ENCODE measurements at places on chromosomes 11 and 22. TPM values are rescaled to one million over a fixed set of nuclear protein-coding genes. Genes with fewer than 3 reads are reported as not detected.

- no peak for DNase-seq
These were observed 478.0 kb upstream of the TENM4 start for GRCh38 chr11:79918846-79919245.

DNA sequence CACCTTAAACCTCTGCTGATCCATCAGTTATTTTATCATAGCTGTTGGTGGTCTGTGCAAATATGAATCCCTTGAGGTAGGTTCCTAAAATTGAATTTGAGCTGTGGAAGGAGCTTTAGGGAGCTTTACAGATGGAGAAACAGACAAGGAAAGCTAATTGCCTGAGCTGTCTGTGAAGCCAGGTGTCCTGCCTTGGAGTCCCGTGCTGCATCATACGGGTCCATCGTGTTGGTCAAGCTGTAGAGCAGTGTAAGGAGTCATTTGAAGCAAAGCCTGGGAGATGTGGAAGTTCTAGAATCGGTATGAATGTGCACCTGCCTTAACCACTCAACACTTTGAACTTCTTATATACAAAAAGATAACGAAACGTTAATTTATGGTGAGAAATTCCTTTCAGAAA, 1.0 kb downstream of the POLA2 start:
- DNase-seq: no peak

- no peak for DNase-seq
These were observed 24.8 kb upstream of the FNBP4 start for GRCh38 chr11:47791774-47792430.

DNA sequence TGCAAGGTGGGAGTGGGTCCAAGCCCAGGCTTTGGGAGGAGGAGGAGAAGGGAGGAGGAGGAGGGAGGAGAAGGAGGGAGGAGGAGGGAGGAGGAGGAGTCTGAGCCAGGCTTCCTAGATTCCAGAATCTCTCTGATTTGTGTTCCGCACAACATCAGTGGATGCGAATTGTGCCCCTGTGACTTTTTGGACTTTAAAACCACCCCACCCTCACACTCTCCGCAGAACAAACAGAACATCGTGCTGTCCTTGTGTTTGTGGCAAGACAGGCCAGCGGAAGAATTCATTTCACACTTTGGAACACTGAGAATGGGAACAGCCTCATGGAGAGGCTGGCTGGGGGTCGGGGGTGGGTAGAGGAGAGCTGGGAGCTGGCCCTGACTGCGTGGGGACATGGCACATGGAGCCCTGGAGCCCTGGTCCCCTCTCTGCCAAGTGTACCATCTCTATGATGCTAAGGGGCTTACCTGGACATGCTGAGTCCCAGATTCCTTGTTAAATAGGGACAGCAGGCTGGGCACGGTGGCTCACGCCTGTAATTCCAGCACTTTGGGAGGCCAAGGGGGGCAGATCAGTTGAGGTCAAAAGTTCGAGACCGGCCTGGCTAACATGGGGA, 16.4 kb upstream of the SHANK2 start:
- no peak for DNase-seq

DNA sequence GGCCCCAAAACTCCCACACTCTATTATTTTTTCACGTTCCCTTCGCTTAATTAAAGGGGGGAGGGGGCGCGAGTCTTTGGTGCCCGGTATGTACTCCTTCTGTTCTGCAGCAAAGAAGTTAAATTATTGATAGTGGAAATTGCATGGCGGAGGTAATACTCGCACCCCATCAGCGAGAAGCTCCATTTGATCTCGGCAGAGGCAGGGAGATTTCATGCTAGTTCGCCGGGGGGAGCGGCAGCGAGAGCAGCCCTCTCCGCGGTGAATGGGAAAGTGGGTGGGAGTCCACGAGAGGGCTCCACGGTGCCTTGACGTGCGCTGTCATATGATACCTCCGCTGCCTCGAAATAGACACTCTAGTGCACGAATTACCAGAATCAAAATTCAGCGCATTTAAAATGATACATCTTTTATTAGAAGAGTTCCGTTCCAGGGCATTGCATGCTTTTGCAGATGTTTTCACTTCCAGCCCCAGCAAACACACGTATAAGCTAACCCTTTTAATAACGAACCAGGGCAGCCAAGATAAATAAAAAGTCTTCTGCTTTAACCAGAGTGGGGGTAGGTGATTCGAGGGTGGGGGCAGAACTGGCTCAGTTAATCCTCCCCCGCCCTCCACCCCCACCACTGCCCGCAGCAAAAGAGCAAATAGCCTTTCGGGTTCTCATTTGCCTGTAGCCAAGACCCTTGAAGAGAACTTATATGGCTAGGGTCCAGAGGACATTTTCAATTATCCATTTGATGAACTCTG, 1.3 kb upstream of the BDNF start:
- DNase-seq: no peak

DNA sequence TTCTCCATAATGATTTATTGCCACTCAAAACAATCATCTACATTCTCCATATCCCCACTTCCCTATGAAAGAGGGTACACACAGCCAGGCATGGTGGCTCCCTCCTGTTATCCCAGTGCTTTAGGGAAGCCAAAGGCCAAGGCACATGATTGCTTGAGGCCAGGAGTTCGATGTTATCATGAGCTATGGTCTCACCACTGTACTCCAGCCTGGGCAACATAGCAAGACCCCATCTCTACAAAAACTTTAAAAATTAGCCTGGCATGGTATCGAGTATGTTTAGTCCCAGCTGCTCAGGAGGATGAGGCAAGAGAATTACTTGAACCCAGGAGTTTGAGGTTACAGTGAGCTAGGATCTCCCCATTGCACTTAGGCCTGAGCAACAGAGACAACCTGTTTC, 6.0 kb downstream of the HPS5 start:
- DNase-seq: no peak

GRCh38 chr11:130652671-130653335, 204.4 kb downstream of the ADAMTS15 start:
- peak; percentile 89 for DNase-seq

The OR8G5 gene
- polyA plus RNA-seq: not detected

The ADAMTS15 gene
- 44.9 TPM for polyA plus RNA-seq

The SLC5A1 gene
- 0.44 TPM for polyA plus RNA-seq

The TMPRSS4 gene
- polyA plus RNA-seq: 4.5 TPM

The SHISAL1 gene
- polyA plus RNA-seq: 0.83 TPM

The PRR33 gene
- polyA plus RNA-seq: 0.16 TPM

Data from right lung (tissue), 10 donors.